ENCODE measurements at places on chromosomes 5 and 9.

- no peak for DNase-seq
Measured at GRCh38 chr5:23234197-23234596, 273.2 kb upstream of the PRDM9 start.

DNA sequence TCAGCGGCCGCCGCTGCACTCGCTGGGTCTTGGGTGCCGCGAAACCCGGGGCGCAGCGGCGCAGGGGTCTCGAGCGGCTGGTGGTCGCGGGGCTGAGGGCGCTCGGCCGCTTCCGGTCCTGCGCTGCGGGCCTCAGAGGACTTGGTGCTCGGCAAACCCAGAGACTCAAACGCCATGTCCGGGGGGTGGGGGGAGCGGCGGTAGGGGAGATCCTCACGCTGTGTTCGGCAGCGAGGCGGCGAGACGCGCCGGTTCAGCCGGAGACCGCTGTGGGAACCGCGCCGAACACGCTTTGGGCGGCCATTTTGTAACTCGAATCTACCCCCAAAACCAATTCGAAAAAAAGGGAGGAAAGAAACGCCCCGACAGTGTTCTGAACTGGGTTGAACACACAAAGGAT, 317.5 kb upstream of the CDH18 start:
- no peak for DNase-seq

GRCh38 chr5:40480392-40480791, 199.3 kb upstream of the PTGER4 start:
- no peak for DNase-seq

GRCh38 chr5:117633093-117633492, 1058.5 kb upstream of the SEMA6A start:
- DNase-seq: no peak

GRCh38 chr5:91535499-91535898, 152.4 kb upstream of the ARRDC3 start:
- DNase-seq: no peak
